ENCODE measurements at places on chromosomes 16 and 17.

- no peak for DNase-seq
Measured at GRCh38 chr17:77376795-77377709, 236.3 kb downstream of the SEC14L1 start.

DNA sequence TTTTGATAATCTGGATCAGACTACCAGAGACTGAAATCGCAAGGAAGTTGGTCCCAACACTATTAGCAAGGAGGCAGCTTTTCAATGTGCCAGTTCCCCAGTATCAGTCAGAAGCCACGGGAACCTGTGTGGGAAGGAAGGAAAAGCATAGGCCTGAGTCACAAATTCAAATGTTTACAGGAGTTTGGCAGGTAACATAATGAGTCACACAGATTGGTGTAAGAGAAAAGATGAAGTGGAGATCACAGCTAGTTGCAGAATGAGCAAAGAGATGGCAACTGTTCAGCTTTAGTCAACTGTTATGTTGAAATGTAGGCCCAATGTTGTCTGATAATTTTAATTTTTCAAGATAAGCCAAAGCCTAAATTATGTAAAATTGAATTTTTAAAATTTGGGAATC is 28.1 kb upstream of the ITGA2B start:
- DNase-seq: peak; percentile 14

- no peak for DNase-seq
Measured at GRCh38 chr16:65124596-65124995, 2.7 kb upstream of the CDH11 start.

DNA sequence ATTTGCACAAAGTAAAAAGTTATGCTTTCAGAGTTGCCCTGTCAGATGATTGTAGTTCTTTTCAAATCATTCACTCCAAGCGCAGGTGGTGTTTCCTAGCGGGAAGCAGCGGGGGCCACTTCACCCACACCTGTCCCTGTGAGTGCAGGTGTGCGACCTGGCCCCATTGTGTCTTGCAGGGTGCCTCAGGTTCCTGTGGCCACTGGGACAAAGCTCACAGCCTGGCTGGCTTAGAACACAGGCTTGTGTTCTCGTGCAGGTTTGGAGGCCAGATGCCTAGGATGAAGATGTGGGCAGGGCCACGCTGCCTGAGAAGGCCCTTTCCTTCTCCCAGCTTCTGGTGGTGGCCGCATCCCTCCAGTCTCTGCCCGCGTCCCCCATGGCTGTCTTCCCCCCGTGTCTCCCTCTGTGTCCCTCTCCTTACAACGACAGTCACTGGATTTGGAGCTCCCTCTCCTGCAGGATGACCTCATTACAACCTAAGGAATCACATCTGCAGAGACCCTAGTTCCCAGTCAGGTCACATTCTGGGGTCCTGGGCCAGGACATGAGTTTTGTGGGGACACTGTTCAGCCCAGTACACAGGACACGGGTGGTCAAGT is 90.5 kb downstream of the NPIPB11 start:
- DNase-seq: no peak

- DNase-seq: peak; percentile 86
Measured at GRCh38 chr17:59329176-59330052, 2.0 kb upstream of the YPEL2 start.

- no peak for DNase-seq
Measured at GRCh38 chr16:73764321-73764720, 532.3 kb upstream of the PSMD7 start.

DNA sequence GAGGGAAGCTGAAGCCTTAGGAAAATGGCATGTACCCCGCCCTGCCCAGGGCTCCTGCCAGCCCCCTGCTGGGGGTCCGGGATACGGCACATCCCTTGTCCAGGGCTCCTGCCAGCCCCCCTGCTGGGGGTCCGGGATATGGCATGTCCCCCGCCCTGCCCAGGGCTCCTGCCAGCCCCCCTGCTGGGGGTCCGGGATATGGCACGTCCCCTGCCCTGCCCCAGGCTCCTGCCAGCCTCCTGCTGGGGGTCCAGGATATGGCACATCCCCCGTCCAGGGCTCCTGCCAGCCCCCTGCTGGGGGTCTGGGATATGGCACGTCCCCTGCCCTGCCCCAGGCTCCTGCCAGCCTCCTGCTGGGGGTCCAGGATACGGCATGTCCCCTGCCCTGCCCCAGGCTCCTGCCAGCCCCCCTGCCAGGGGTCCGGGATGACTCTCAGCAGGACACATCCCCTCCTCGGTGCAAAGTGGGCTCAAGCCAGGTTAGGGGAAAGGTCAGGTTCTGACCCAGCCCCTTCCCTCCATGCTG is 43.2 kb downstream of the RPH3AL start:
- DNase-seq: no peak

DNA sequence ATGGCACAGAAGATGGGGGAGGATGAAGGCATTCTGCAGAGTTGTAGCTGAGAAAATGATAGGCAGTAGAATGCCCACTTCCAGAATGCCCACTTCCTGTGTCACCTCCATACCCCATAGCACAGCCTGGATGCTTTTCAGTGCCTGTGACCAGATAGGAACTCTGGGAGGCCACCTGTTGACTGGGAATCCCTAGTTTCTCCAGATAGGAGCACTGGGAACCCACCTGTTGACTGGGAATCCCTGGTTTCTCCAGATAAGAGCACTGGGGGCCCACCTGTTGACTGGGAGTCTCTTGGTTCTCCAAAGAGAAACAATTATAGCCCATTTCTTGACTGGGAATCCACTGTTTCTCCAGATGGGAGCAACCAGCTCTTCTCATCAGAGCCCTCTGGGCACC is 11.6 kb downstream of the CPHXL start:
- DNase-seq: no peak

DNA sequence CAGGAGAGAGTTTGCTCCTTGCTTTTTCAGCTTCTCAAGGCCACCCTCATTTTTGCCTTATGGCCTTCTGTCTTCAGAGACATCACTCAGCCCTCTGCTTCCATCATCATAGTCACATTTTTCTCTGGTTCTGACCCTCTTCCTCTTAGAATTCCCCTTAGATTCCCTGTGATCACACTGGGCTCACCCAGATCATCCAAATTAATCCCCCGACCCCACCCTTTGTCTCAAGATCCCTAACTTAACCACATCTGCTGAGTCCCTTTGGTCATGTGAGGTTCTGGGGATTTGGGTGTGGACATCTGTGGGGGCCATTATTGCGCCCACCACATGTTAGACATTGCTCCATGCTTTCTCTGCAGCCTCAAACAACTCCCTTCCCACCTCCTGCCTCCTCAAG is 323.4 kb downstream of the CPPED1 start:
- DNase-seq: no peak

DNA sequence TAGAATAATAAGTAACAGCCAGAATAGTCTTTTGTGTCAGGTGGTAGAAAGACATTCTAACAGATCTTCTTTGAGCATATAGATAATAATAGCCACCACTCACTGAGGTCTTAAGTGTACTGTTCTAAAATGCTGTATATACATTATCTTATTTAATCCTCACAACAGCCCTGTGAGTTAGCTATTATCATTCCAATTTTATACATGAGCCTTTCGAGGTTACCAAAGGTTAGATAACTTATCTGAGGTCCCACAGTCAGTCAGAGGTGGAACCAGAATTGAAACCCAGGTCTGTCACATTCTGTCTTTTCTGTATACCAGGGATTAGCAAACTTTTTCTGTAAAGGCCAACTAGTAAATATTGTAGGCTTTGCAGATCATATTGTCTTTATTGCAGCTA is 23.2 kb downstream of the REXO5 start:
- no peak for DNase-seq

- no peak for DNase-seq
Measured at GRCh38 chr17:16467044-16467443, 24.9 kb downstream of the LRRC75A start.

DNA sequence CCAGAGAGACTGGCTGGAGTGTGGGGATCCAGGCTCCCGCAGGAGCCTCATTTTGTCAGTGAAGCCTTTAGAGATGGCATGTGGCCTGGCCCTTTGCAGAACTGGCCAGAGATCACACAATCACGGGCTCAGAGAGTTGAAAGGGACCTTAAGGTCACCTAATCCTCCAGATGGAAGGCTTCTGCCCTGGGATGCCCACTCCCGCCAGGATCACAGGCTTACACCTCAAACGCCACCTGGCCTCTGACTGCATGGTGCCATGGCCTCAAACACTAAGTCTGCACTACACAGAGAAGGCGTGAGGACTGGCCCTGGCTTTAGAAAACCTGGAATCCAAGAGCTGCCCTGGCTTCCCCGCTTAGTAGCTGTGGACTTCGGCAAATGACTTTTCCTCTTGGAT is 306.8 kb upstream of the CCL2 start:
- no peak for DNase-seq

DNA sequence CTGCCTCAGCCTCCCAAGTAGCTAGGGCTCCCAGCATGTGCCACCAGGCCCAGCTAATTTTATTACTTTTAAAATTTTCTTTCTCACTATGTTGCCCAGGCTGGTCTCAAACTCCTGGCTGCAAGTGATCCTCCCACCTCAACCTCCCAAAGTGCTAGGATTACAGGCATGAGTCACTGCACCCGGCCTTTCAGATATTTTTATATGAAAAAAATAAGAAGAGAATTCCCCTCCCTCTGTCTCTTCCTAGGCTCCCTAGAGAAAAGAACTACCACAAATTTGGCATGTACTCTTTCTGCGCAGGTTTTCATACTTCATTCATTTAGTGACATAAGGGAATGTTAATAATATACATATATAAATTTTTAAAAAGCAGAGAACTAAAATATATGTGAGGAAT is 21.7 kb upstream of the SMURF2 start:
- DNase-seq: no peak

- no peak for DNase-seq
Measured at GRCh38 chr17:40347319-40348135, 17.0 kb downstream of the GJD3 start.

DNA sequence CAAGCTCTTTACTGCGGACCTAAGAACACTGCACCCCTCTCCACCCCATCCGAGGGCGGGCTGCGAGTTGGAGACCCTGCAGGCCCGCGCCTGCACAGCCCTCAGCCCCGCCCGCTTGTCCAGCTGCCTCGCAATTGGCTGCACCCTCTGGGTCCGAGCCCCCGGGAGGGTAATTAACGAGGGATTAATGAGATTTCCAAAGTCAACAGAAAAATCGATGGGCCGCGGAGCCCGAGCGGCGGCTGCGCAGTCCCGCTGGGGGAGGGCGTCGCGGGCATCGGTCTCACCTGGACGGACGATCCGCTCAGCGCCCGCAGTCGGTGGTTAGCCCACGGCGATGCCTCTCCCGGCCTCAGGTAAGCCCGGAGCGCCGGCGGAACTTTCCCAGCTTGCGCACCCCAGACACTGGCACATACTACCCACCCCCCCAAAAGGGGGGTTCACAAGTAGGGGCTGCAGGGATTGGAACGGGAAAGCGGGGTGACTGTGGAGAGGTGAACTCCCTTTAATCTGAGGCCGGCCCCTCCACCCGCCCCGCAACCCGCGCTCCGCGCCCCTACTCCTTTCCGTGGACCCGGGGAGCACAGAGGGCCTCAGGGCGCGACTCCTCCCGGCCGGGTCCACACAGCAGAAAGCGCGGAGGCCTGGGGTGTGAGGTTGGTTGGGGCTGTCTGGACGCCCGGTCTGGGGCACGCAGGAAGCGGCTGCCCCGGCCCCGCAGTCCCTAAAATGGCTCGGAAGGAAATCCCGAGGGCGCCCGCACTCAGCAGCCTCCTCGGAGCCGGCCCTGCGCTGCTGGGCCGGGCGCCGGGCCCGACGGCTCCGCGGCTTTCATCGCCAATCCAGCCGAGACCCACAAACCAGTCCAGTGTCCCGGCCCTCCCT is at the start of gene OTOP3:
TSS of gene OTOP3 (plus strand) at position 314 of the 885 bp plus-strand sequence. CDS start at position 338, 24 bp downstream.
- DNase-seq: no peak

- no peak for DNase-seq
Measured at GRCh38 chr16:3131755-3132377, 3.0 kb upstream of the ZNF213 start.

GRCh38 chr16:82368041-82368440 is 198.0 kb upstream of the MPHOSPH6 start:
- DNase-seq: peak; percentile 38

DNA sequence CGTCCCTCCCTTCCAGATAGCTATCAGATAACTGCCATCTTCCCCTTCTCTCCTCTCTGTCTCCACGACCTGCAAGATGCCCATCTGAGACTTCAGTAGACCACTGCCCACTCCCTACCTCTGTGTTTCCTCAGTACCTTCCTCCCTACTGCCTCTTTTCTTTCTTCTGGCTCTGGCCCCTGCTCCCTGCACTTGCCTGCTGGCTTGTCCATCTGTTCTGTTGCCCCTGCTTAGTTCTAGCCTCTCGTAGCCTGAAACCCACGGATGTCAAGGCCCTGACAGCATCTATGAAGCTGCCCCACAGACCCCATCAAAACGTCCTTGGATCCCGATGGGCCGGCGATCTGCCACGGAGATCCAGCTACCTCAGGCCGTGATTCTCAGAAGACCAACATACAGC is 53.0 kb downstream of the ELAC2 start:
- no peak for DNase-seq
